ENCODE measurements at places on chromosomes 5 and 9.
A peak's percentile ranks its signal among the peaks of the same experiment; 100 is the strongest.

- no peak for DNase-seq
Observed at GRCh38 chr5:3092664-3093063, 341.2 kb upstream of the IRX2 start.

- no peak for DNase-seq
Observed at GRCh38 chr5:171505473-171506043, 86.1 kb downstream of the FGF18 start.

GRCh38 chr5:140165923-140166270, 9.1 kb upstream of the CYSTM1 start:
- no peak for DNase-seq

DNA sequence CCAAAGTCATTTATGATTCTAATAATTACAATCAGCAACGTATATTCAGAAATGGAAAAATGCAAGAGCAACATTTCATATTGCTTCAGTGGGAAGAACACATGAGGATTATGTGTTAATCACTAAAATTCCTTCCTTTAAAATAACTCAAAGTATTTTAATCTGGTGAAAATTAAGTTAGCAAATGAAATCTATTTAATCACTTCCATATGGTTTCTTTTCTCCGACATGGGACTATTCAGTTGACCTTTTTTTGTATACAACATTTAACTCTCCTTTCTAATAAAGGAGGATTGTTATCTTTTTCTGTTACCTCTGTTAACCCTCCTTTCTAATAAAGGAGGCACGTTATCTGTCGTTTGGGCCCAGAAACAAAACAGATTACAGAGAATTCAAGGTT, 59.9 kb downstream of the HOMER1 start:
- no peak for DNase-seq

DNA sequence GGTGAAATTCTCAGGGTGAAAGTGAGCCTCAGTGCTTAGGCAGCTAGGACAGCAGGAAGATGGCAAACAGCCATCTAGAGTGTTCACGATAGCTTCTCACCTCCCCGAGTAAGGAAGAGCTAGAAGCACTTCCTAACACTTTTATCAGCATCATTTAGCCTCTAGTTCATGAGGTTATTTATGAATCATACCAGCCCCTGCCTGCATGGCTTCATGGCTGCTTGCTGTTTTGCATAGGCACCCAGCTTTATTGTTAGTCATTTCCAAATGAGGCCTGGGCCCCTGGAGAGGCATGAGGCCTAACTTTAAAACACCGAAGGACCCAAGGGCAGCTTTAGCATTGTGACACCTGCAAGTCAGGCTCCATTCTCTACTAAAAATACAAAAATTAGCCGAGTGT, 134.9 kb upstream of the PANK3 start:
- peak; percentile 1 for DNase-seq

DNA sequence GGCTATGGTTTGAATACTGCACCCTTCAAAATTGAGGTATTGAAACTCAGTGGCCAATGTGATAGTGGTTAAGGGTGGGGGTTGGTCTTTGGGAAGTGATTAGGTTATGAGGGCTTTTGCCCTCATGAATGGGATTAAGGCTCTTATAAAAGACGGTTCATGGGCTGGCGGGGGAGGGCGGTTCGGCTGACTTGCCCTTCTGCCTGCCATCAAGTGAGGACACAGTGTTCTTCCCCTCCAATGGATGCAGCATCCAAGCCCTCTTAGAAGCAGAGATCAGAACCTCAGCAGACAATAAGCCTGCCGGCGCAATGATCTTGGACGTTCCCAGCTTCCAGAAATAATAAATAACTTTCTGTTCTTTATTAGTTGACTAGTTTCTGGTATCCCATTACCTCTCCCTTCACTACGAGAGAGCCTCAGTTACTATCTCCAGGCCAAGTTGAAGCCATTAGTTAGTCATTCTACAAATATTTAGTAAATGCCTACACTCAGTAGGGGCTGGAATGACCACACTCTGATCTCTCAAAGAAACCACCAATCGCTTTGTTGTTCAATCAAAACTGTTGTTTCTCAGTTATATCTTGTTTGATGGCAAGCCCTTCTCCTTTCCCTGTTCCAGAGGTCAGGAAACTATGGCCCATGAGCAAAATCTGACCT, 219.3 kb downstream of the TSSK1B start:
- no peak for DNase-seq

GRCh38 chr9:84207491-84207951, 133.0 kb downstream of the SLC28A3 start:
- DNase-seq, result no peak

- no peak for DNase-seq
Observed at GRCh38 chr9:1047591-1048230, 2.4 kb upstream of the DMRT2 start.

- DNase-seq, result no peak
Observed at GRCh38 chr9:36346569-36346968, 53.5 kb downstream of the RNF38 start.

DNA sequence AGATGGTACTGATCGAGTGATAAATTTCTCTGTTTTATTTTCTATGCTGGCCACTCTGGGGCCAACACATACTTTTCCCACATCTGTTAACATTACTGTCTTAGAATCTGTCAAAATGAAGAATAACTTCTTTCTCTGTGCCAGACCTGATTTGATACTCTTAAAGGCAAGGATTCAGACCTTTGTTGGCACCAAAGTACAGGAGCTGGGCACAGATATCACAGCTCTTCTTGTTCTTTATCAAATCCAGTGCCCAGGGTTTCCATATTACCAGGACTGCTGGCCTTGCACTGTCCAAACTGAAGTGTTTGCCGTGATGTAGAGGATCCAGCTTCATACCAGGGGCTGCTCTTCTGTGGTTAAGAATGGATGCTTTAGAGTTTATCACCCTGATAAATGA, 20.9 kb downstream of the ZNF474 start:
- no peak for DNase-seq

GRCh38 chr5:56211298-56211865, 21.7 kb downstream of the ANKRD55 start:
- DNase-seq, result no peak

DNA sequence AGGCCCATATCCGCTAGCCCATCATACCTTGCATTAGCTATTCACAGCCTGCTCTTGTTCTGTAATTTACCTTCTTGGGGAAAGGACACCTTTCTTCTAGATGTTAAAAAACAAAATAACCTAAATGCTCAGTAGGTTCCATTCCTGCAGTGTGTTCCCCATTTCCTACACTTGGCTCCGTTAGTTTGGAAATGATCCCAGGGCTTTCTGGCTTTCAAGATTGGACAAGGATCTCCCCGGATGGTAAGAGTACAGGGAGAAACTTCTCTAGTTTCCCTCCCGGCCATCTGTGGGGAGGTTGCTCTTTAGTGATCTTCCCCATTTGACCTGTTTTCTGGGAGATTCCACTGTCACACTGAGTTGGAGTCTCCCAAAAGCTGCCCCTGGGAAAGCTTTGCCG, 27.3 kb upstream of the STC2 start:
- peak; percentile 5 for DNase-seq

- DNase-seq, result no peak
Observed at GRCh38 chr5:137737349-137738131, 1.7 kb upstream of the KLHL3 start.

DNA sequence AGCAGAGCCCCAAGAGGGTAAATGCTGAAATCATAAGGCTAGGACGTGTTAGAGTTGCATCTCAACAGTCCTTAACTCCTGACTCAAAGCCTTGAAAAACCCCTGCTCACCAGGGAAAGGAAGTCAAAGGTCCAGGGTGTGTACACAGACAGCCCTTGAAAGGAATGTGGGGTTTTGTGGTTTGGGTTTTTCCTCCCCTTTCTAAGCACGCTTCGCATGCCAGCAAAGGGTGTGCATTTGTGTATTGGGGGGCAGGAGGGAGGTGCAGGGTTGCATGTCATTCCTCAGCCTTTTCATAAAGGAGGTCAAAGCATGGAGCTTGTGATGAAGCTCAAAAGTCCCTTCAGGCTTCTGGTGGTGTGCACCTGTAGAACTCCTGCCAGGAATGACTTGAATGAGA, 17.3 kb upstream of the XPA start:
- no peak for DNase-seq

DNA sequence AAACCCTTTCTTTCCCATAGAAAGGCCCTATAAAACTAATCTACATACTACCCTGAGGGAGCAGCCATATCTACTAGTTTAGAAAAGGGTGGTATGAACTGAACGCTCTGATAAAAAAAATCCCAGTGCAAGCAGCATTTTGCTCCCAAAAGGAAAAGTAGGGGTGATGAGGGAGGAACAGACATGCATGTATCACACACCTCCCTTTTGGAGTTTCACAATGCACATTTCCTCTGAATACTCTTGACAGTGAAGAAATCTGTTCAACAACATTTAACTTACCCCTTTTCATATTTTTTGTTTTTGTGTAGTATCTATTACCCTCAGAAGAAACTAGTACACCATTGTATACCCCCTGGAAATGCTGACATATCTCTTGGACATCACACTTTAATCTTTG, 411.4 kb downstream of the MAT2B start:
- no peak for DNase-seq

GRCh38 chr9:133499132-133499891, 20.4 kb upstream of the SLC2A6 start:
- no peak for DNase-seq

DNA sequence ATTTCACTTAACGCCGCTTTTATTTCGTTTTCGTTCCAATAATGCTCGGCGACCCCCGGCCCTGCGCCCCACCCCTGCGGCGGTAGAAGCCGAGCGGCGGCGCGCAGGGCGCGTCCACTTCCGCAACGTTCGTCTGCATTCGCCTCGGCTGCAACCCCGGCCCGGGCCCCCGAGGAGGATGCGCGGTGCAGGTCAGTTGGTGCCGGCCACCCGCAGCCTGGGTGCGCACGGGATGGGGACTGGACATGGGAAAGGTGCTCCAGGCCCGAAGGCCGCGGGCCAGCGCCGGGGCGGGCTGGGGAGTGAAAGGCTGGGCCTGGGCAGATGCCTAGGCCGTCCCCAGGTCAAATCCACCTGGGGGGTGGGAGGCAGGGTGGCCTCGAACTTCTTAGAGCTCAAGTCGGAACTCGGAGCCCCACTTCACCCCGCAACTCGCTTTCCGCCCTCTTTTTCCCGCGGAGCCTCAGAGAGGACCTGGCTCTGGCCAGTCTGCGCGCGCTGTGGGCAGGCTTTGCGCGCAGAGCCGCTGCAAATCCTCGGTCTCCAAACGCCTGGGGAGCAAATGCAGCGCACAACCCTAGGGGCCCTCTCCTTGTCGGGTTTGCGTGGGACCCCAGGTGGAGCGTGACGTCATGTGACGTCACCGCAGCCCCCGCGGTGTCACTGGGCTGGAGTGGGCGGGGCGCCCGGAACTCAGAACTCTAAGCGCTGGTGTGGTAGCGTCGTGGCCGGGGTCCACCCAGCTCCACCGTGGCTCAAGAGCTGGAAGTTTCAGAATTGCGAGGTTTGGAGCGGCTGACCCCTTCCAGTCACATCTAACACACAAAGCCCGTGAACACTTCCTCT, 3.3 kb downstream of the TLX3 start:
- no peak for DNase-seq

- no peak for DNase-seq
Observed at GRCh38 chr5:14086261-14086660, 56.9 kb upstream of the TRIO start.

DNA sequence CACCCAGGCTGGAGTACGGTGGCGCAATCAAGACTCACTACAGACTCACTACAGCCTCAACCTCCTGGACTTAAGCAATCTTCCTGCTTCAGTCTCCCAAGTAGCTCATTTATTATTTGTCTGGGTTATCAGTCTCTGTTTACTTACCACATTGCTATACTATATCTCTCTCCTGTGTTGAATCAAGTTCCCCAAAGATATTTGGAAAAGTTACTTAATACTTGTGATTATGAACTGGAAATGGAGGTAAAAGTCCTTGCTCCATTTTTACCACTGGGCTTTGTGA, 55.6 kb downstream of the ANGPTL2 start:
- DNase-seq, result no peak

DNA sequence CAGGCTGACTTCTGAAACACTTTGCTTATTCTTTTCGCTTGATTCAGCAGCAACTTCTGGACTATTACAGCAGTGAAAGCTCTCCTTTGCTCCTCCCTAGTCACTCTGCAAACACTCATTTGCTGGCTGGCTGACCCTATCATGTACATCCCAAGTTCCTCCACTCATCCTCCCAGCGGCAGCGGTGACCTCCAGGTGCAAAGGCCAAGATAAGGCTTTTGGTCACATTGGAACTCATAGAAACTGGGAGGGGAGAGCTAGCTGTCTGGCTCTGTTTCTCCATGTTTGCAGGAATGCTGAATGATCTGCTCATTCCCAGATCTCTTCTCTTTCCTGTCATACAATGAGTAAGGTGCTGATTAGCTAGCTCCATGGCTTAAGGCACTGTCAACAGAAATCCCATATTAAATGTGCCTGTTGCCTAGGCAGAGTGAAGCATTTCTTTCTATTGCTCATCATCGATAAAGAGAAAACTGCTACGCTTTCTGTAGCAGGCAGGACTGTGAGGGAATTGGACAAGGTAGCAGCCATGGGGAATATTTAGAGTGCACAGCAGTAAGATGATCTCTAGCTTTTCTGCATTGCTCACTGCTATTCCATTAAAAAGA, 250.5 kb upstream of the PDE4D start:
- no peak for DNase-seq

DNA sequence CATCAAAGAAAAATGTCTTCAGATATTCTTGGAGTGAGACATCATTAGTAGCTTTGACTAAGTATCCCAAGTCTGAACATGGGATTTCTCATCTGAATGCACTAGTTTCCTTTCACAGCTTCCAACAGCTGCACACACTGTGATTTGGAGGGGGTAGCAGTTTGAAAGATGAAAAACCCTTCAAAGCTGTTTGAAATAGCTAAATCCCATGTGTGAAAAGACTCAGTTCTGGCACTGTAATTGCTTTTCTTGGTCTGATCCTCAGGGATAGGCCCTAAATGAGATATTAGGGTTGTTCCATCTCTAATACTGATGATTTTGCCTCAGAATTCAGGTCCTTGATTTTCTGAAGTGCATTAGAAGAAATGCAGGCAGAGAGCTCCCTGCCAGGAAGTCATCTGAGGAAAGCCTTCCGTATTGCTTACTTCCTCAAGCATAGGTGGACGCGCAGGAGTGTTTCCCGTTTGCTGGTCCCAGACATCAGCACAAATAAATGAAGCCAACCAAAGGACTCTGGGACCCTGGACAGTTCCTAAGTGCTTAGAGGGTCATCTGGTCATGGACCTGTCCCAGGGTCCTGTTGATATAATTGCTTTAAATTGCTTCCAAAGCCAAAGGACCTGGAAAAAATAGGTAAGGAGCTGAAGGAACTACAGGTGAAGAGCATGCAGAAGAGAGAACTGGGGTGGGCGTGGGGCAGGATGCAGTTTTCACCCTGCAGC, 25.6 kb upstream of the FRMPD1 start:
- no peak for DNase-seq

Measured in left forelimb (tissue), 1 donor.